ENCODE measurements at places on chromosomes 3 and 15.
A peak's percentile ranks its signal among the peaks of the same experiment; 100 is the strongest.

DNA sequence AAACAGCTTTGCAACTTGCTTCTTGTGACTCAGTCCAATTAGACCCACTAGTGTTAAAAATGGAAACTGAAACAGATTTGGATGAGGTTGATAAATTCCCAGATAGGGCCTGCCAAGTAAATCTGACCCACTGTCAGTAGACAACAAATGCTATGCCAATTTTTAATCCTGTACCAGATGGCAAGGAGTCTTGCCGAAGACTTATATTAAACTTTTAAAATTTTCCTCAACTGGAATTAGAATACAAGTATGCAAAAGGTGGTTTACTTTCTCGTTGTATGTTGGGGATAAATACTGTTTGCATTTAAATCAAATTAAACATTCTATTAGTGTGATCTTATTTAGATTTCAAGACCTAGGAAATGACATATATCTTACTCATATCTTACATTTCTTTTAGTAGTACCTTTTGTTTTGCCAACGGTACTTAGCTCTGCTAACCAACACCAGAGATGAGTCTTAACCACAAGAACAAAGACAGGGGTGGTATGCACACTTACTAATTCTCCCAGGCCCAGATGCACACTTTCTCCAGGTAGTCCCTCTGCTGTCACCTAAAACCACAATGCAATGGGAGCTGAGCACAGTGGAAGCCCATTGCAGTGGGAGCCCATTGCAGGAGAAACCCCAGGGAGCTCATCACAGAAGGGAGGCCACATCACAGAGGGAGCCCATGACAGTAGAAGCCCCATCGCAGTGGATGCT is 77.8 kb downstream of the WWTR1 start:
- H3K27ac ChIP-seq, result no peak overlapping the region
- H3K4me1 ChIP-seq, result no peaks in the 10 kb centered on the region
- DNase-seq, result no peak
- no peak overlapping the region for H3K4me3 ChIP-seq

- no peaks in the 10 kb centered on the region for H3K36me3 ChIP-seq
- peaks cover 12% of the 10 kb centered on the region for H3K4me1 ChIP-seq
- peak overlapping the region; percentile 26 for H3K4me3 ChIP-seq
- peaks cover 38% of the 10 kb centered on the region for H3K27me3 ChIP-seq
- peak overlapping the region; percentile 29 for H3K27ac ChIP-seq
These were observed 4.0 kb downstream of the TRIM71 start for GRCh38 chr3:32821686-32822296.

DNA sequence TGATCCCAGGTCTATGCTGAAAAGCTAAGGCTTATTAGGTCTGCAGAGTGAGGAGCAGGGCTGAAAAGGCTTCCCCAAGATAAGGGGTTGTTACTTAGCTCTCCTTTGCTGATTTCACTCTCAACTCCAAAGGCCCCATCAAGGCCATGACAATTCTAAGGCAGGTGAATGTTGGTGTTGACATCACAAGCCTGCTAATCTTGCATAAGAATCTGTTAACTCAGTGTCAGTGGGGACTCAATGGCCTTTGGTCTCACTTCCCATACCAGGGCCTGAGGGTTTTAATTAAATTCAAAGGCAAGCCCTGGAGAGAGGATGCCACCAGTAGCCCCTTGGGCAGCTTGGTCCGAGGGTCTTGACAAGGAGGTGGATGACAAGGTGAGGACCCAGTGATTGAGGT is 9.4 kb upstream of the ALAS1 start:
- no peak overlapping the region for H3K4me3 ChIP-seq
- no peaks in the 10 kb centered on the region for H3K36me3 ChIP-seq
- no peak for DNase-seq

DNA sequence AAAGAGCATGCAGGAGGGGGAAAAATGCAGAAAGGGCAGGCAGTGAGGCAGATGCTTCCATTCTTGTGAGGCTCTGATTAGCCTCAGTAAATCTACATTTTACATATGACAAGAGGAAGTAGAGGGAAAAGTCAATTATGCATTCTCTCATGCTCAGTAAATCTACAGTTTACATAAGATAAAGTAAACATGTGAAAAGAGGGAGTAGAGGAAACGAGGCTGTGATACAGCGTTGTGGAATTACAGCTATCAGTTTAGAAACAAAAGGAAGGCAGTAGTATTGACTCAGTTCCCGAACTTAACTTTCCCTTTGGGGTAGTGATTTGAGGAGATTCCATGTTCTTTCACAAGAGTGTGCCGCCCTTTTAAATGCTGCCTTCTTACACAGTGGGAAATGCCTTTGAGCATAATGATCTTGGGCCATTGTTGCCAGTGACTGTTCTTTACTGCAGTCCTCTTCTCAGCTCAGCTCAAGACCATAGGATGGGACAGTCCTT is 39.3 kb downstream of the OSTN start:
- no peaks in the 10 kb centered on the region for H3K4me1 ChIP-seq
- no peak overlapping the region for H3K27ac ChIP-seq
- no peak overlapping the region for H3K4me3 ChIP-seq
- no peak for DNase-seq
- no peaks in the 10 kb centered on the region for H3K27me3 ChIP-seq
- H3K36me3 ChIP-seq, result no peaks in the 10 kb centered on the region

DNA sequence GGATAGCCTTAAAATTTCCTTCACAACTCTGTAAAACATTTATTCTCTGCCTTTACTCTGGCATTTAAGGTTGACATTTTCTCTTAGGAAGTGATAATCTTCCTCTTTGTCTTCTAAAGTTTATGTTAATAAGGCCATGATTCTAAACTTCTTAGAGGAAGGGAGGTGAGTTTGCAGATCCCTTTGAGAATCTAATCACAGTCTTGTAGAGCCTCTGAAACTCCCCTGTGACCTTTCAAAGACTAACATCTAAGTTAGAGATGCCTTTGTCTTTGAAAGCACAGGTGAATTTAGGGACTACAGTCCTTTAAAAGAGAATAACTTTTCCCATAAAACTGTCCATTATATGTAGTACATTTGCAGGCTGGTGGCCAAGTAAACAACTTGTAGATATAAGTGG is 115.1 kb downstream of the PLCL2 start:
- DNase-seq, result no peak
- no peak overlapping the region for H3K27ac ChIP-seq
- H3K36me3 ChIP-seq, result no peaks in the 10 kb centered on the region
- H3K27me3 ChIP-seq, result no peaks in the 10 kb centered on the region

DNA sequence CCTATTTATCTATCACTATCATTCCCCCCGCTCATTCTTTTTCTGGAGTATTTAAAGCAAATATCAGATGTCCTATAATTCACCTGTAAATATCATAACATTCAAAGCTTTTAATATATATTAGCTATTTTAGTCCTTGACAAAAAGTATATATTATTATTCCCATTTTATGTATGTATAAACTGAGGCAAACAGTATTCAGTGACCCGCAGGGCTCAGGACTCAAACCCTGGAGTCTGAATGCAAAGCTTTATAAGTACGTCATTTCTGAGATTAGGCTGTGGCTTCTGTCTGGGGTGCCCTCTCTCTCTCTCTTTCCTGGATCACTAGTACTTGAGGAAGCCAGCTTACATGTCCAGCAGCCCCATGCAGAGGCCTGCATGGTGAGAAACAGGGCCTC is 20.4 kb upstream of the PDCD6IP start:
- no peaks in the 10 kb centered on the region for H3K27me3 ChIP-seq
- H3K4me1 ChIP-seq, result no peaks in the 10 kb centered on the region

GRCh38 chr3:104206925-104207324 is 1159.8 kb upstream of the ALCAM start:
- no peaks in the 10 kb centered on the region for H3K4me1 ChIP-seq
- H3K4me3 ChIP-seq, result no peak overlapping the region
- DNase-seq, result no peak
- H3K36me3 ChIP-seq, result no peaks in the 10 kb centered on the region

DNA sequence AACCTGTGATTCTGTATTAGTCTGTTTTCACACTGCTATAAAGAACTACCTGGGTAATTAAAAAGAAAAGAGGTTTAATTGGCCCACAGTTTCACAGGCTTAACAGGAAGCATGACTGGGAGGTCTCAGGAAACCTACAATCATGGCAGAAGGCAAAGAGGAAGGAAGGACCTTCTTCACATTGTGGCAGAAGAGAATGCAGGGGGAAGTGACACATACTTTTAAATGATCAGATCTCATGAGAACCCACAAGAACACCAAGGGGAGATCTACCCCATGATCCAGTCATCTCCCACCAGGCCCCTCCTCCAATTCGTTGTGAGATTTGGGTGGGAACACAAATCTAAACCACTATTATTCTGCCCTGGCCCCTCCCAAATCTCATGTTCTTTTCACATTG is 6.1 kb downstream of the ZKSCAN7 start:
- no peak for DNase-seq
- peaks cover 50% of the 10 kb centered on the region for H3K36me3 ChIP-seq
- no peak overlapping the region for H3K4me3 ChIP-seq
- peaks cover 2% of the 10 kb centered on the region for H3K4me1 ChIP-seq
- H3K27ac ChIP-seq, result no peak overlapping the region
- H3K27me3 ChIP-seq, result no peaks in the 10 kb centered on the region

DNA sequence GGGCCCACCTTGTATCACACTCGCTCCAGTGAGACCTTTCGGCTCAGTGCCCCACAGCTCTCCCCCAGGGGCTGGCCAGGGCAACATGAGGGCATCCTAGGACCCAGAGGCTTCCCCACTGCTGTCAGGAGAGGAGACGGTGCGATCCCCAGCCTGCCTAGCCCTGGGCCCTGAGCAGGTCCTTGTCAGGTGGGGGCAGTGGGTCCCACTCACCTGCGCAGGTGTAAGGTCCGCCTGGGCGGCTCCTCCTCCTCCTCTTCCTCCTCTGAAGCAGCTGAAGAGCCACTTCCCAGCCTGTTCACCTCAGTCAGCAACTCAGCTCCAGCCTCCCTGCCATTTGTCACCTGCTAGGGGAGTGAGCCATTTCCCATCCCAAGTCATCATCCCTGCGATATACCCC is 9.6 kb downstream of the KIF7 start:
- no peaks in the 10 kb centered on the region for H3K27me3 ChIP-seq
- no peak for DNase-seq
- H3K4me3 ChIP-seq, result no peak overlapping the region
- no peaks in the 10 kb centered on the region for H3K4me1 ChIP-seq
- H3K27ac ChIP-seq, result no peak overlapping the region

DNA sequence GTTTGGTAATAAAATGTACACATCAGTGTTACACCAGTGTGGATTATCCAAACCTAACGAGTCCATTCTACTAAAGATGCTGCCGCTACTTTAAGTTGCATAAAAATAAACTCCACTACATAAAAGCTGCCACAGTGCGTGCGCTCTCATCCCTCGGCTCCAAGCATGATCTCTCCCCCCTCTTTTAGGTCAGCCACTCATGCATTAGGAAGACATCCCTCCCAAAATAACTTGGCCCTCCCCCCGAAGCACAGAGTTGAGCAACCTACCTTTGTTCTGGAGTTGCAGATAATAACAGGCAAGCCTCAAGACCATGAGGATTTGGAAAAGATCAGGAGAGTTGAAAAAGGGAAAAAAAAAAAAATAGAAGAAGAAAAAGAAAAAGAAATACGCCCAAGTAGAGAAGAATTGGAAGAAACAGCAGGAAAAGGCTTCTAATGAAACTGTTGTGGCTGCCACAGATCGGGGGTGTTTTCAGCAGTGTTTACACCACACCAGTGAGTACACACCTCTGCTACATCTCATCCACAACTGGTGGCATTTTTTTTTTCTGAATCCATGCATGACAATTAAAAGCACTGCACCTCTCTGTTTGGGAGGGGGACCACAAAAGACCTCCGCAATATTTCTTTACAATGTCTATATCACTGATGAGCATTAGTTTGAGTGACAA is 339.2 kb downstream of the FOXP1 start:
- H3K4me3 ChIP-seq, result peak overlapping the region; percentile 9
- H3K36me3 ChIP-seq, result no peaks in the 10 kb centered on the region
- peak overlapping the region; percentile 11 for H3K27ac ChIP-seq
- no peaks in the 10 kb centered on the region for H3K27me3 ChIP-seq

GRCh38 chr15:86553108-86553507 is 473.4 kb downstream of the AGBL1 start:
- no peak for DNase-seq
- no peak overlapping the region for H3K27ac ChIP-seq
- H3K4me3 ChIP-seq, result no peak overlapping the region
- peaks cover 12% of the 10 kb centered on the region for H3K4me1 ChIP-seq

DNA sequence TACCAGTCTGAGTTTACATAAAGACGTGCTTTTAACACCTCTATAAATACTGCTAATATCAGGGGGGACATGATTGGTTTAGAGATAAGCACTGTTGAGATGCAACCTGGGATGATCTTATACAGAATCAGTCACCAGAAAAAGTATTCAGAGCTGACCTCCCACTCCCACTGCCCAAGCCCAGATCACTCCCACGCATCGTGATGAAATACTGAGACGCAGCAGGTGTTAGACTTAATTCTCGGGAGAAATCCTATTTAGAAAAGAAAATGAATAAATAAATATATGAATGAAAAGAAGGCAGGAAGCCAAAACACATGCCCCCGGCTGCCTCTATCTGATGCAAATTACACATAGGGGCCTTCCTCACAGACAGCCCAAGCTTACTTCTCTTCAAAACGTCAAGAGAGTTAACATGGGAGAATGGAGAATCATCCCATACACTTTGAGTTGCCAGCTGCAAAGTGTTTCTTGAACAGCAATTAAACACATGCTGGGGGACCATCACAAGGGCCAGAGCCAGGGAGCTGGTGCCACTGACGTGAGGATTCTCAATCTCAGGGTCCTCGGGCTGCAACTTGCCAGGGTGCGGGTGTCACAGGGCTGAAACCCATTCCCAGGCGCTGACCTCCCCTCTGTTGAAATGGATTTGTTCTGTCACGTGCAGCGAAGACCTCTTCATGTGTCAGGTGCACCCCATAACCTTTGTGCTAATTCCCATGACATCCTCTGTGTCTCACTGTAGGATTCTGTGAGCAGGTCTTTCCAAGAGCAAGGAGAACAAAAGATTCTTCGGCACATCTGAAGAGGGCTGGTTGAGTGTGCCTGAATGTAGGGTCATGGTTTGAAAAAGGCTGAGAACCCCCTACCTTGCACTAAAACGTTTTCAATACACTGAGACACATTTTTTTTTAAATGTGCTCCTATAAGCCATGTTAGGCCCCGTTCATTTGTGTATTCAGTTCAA is 764.2 kb upstream of the ARRDC4 start:
- no peak overlapping the region for H3K4me3 ChIP-seq
- no peaks in the 10 kb centered on the region for H3K36me3 ChIP-seq
- no peak for DNase-seq
- H3K4me1 ChIP-seq, result no peaks in the 10 kb centered on the region
- H3K27me3 ChIP-seq, result no peaks in the 10 kb centered on the region

GRCh38 chr3:99351122-99351521 is 287.3 kb upstream of the COL8A1 start:
- no peak overlapping the region for H3K4me3 ChIP-seq
- no peak for DNase-seq
- no peaks in the 10 kb centered on the region for H3K4me1 ChIP-seq
- no peaks in the 10 kb centered on the region for H3K36me3 ChIP-seq
- H3K27ac ChIP-seq, result no peak overlapping the region
- no peaks in the 10 kb centered on the region for H3K27me3 ChIP-seq

DNA sequence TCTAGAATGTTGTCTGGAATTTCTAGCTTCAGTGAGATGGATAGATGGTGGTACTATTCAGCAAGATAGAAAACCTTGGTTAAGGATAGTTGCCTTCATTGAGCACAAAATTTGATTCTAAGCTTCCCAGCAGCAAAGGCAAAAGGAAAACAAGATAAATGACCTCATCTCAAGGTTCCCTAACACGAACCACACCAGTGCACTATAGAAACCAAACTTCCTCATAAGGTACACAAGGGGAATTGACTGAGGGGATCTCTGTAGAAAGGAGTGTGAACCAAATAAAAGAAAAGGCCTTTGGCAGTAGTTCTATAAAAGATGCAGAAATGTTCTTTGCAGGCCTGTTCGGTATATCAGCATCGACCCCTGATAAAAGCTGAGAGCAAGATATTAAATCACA is 288.9 kb downstream of the SHQ1 start:
- H3K36me3 ChIP-seq, result no peaks in the 10 kb centered on the region
- no peak overlapping the region for H3K27ac ChIP-seq
- DNase-seq, result no peak
- H3K4me3 ChIP-seq, result no peak overlapping the region
